CD4-positive, alpha-beta memory T cell (primary cell): ENCODE measurements at places on chromosomes 2 and 18. TPM values are rescaled to one million over a fixed set of nuclear protein-coding genes. Genes with fewer than 3 reads are reported as not detected.

The IFIH1 gene
- total RNA-seq = 31.2 TPM

The SLC30A3 gene
- not detected for total RNA-seq

GRCh38 chr2:154554046-154554445 lies 144.4 kb upstream of the KCNJ3 start:
- H3K4me3 ChIP-seq = no peak overlapping the region
- no peak for DNase-seq
- no peaks in the 10 kb centered on the region for H3K4me1 ChIP-seq
- H3K36me3 ChIP-seq = no peaks in the 10 kb centered on the region
- no peak overlapping the region for H3K27ac ChIP-seq

The CHRNA1 gene
- total RNA-seq = not detected

DNA sequence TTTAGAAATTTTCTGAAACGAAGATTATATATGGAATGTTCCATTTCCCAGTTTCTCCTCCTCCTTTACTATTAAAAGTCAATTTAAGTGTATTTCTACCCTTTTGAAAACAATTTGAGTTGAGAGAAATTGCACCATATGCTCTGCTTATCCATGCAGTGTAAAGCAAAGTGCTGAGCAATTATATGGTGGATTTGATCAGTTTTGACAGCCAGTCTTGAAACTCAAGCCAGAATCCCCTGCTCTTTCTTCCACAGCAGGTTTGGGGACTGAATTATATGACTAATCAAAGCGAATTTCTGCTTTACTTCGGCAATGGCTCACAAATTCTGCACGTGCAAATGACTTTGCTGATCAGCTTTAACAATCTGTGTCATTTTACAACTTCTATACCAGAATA lies 1183.6 kb downstream of the LRP1B start:
- H3K36me3 ChIP-seq = no peaks in the 10 kb centered on the region
- no peak for DNase-seq
- no peak overlapping the region for H3K4me3 ChIP-seq
- no peak overlapping the region for H3K27ac ChIP-seq
- no peaks in the 10 kb centered on the region for H3K27me3 ChIP-seq

- H3K27ac ChIP-seq = no peak overlapping the region
- no peaks in the 10 kb centered on the region for H3K4me1 ChIP-seq
- no peaks in the 10 kb centered on the region for H3K27me3 ChIP-seq
- H3K36me3 ChIP-seq = no peaks in the 10 kb centered on the region
Measured at GRCh38 chr2:18408638-18409037, 151.8 kb downstream of the RDH14 start.

DNA sequence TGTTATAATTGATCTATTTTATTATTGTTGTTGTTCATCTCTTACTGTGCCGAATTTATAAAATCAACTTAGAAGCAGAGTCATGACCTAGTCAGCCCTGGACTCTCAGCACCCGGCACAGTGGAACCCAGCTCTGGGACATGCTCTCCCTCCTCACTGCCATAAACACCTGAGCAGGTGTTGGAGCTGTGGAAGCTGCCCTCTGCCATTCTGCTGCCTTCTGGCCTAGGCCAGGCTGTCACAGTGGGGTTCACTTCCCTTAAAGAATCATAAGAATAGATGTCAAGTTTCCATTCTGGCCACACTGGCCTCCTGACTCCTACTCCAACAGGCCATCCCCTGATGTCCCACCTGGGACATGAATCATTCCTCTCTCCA lies 192.2 kb downstream of the ZFP36L2 start:
- DNase-seq = no peak
- no peak overlapping the region for H3K27ac ChIP-seq
- H3K4me3 ChIP-seq = no peak overlapping the region
- no peaks in the 10 kb centered on the region for H3K27me3 ChIP-seq
- H3K36me3 ChIP-seq = no peaks in the 10 kb centered on the region

- no peaks in the 10 kb centered on the region for H3K36me3 ChIP-seq
- DNase-seq = no peak
- no peak overlapping the region for H3K27ac ChIP-seq
- H3K27me3 ChIP-seq = no peaks in the 10 kb centered on the region
Measured at GRCh38 chr2:1269812-1270211, 143.5 kb upstream of the TPO start.

DNA sequence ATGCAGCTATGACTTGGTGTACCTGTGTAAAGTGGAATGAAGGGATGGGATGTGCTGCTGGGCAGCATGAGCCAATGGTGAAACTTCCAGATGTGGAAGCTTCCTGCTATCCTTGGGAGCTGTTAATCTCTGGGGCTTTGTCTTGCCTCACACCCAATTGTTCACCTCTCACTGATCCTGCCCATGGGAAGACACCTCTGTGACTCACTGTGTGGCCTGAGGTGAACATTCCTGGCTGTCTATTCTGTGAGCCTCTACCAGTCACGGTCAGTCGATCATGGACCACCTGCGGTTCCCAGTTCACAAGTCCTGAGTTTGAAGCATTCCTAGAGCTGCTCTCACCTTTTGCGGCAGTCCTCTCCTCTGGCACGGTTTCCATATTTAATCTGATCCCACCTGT lies 12.1 kb downstream of the NEURL3 start:
- H3K36me3 ChIP-seq = no peaks in the 10 kb centered on the region
- H3K4me3 ChIP-seq = no peak overlapping the region
- no peak for DNase-seq
- no peak overlapping the region for H3K27ac ChIP-seq
- H3K4me1 ChIP-seq = no peaks in the 10 kb centered on the region

DNA sequence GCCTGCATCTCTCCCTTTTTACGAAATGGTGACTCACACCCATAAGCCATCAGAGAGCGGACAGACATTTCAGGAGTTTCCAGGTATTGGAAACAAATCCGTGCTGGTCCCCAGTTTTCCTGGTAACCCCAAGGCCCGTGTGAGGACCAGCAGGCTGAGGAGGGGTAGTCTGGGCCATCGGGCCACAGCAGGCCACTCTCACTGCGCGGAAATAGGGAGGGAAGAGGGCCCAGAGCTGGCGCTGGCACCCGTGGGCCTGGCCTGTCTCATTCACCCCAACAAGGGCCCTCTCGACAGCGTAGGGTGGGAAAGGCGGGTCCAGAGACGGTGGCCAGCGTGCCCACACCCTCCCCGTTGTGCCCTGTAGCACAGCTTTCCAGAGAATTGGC lies 13.7 kb upstream of the FAHD2A start:
- no peaks in the 10 kb centered on the region for H3K4me1 ChIP-seq
- no peaks in the 10 kb centered on the region for H3K36me3 ChIP-seq
- no peak overlapping the region for H3K4me3 ChIP-seq
- H3K27ac ChIP-seq = no peak overlapping the region
- no peaks in the 10 kb centered on the region for H3K27me3 ChIP-seq

DNA sequence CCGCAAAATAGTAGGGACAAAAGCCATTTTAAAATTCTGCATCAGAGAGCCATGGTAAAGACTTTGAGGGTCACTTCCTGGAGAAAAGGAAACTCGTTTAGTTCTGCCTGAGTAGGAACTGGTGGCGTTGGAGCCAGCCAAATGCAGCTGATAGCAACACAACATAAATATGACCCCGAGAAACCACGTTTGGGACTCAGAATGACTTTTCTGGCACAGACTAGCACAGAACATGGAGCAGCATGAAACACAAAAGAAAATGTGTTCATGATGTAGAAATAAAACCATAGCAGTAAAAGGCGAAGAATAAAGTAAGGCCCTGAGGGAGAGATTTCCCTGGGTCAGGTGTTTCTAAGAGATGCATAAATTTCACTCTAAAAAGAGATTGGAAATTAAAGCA lies 149.2 kb upstream of the KLHL29 start:
- H3K27ac ChIP-seq = no peak overlapping the region
- DNase-seq = no peak
- H3K27me3 ChIP-seq = no peaks in the 10 kb centered on the region
- H3K4me3 ChIP-seq = no peak overlapping the region

The UBR3 gene
- total RNA-seq = 42.2 TPM

The LYPD6B gene
- total RNA-seq = not detected

The LYG2 gene
- total RNA-seq = not detected

DNA sequence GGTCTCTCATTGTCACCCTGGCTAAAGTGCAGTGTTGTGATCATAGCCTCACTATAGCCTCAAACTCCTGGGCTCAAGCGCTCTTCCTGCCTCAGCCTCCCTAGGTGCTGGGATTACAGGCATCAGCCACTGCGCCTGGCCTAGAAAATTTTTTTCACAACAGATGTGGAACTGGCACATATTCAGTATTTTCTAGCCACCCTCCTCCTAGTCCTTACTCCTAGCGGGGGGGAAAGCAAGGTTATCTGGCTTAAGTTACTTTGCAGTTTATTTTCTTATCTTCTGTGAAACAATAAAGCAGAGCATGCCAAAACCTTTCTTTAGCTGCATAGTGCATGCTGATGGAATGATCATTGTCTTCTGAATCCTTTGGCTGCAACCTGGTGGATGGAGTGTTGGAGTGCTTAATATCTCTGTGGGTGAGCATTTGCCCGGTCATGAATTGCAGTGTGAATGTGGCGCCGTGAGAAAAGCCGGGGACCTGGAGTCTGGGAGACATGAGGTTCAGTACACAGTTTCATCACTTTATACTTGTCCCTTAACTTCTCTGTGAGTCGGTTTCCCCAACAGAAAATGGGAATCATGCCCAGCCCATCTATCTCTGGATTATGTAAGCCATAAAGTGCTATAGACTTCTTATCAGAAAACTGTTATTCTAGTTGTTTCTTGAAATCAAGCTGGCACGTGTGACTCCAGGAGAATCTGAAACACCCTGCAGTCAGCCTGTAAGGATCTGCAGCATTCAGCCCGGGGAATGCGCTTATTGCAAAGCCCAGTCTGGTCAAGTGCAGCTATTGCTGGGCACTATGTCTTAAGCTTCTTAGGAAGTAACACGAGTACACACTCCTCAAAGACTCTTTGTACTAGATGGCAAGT lies 38.2 kb upstream of the MAP3K20 start:
- H3K4me1 ChIP-seq = no peaks in the 10 kb centered on the region
- no peak for DNase-seq
- H3K27me3 ChIP-seq = no peaks in the 10 kb centered on the region
- no peak overlapping the region for H3K27ac ChIP-seq

The KLHL41 gene
- total RNA-seq = 0.25 TPM

- H3K36me3 ChIP-seq = no peaks in the 10 kb centered on the region
- H3K4me1 ChIP-seq = no peaks in the 10 kb centered on the region
- no peak overlapping the region for H3K27ac ChIP-seq
- H3K27me3 ChIP-seq = no peaks in the 10 kb centered on the region
- H3K4me3 ChIP-seq = no peak overlapping the region
Measured at GRCh38 chr2:137437386-137437785, 526.9 kb upstream of the HNMT start.

The ST8SIA3 gene
- not detected for total RNA-seq

GRCh38 chr2:101983928-101984327 lies 7.8 kb upstream of the IL1R2 start:
- no peak overlapping the region for H3K4me3 ChIP-seq
- no peaks in the 10 kb centered on the region for H3K4me1 ChIP-seq
- no peaks in the 10 kb centered on the region for H3K36me3 ChIP-seq
- H3K27me3 ChIP-seq = no peaks in the 10 kb centered on the region
- H3K27ac ChIP-seq = no peak overlapping the region

- no peak for DNase-seq
- no peaks in the 10 kb centered on the region for H3K27me3 ChIP-seq
- no peak overlapping the region for H3K4me3 ChIP-seq
- no peaks in the 10 kb centered on the region for H3K4me1 ChIP-seq
Measured at GRCh38 chr2:237289139-237289538, 124.8 kb downstream of the COL6A3 start.

GRCh38 chr2:194927489-194927888 lies 729.5 kb upstream of the SLC39A10 start:
- no peak overlapping the region for H3K27ac ChIP-seq
- no peaks in the 10 kb centered on the region for H3K36me3 ChIP-seq
- no peaks in the 10 kb centered on the region for H3K27me3 ChIP-seq
- DNase-seq = no peak
- no peaks in the 10 kb centered on the region for H3K4me1 ChIP-seq

The ALPI gene
- total RNA-seq = not detected

GRCh38 chr2:86254576-86255538 lies 55.6 kb downstream of the MRPL35 start:
- H3K27ac ChIP-seq = no peak overlapping the region
- H3K36me3 ChIP-seq = no peaks in the 10 kb centered on the region
- H3K4me3 ChIP-seq = no peak overlapping the region
- DNase-seq = no peak
- H3K4me1 ChIP-seq = no peaks in the 10 kb centered on the region

The MAL gene
- total RNA-seq = 113 TPM

DNA sequence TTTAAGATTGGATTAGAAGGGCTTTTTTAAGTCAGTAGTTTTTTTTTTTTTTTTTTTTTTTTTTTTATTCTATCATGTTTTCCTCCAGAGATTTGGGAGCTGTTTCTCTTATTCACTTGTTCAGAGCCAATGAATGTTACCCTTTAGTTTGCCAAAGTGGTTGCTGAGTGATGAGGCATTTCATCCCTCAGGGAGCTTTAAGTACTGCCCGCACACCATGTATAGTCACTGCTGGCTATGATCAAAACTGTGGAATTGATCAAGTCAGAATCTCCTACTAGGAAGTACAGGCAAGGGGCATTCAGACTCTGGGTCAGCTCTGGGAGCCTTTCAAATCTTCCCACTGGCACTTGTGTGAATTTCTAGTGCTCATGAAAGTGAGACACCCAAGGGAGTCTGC lies 201.6 kb downstream of the IKZF2 start:
- H3K36me3 ChIP-seq = no peaks in the 10 kb centered on the region
- no peaks in the 10 kb centered on the region for H3K27me3 ChIP-seq
- no peak overlapping the region for H3K4me3 ChIP-seq
- no peak for DNase-seq
- H3K27ac ChIP-seq = no peak overlapping the region

- no peaks in the 10 kb centered on the region for H3K27me3 ChIP-seq
- no peaks in the 10 kb centered on the region for H3K36me3 ChIP-seq
- no peak for DNase-seq
- peaks cover 16% of the 10 kb centered on the region for H3K4me1 ChIP-seq
- no peak overlapping the region for H3K4me3 ChIP-seq
Measured at GRCh38 chr18:3529077-3529476, 79.1 kb downstream of the TGIF1 start.

The SERPINB4 gene
- total RNA-seq = not detected
